ENCODE measurements at places on chromosomes 5 and 9. TPM values are rescaled to one million over a fixed set of nuclear protein-coding genes. Genes with fewer than 3 reads are reported as not detected.

Gene ADCY2
- 28.0 TPM for total RNA-seq

Gene GPR21
- total RNA-seq, result 0.24 TPM

Gene STK32A
- total RNA-seq, result 37.9 TPM

Gene SOWAHA
- not detected for total RNA-seq

Gene SLC6A19
- total RNA-seq, result not detected

GRCh38 chr9:113446323-113446740 is 17.2 kb upstream of the RGS3 start:
- peak; percentile 72 for DNase-seq

DNA sequence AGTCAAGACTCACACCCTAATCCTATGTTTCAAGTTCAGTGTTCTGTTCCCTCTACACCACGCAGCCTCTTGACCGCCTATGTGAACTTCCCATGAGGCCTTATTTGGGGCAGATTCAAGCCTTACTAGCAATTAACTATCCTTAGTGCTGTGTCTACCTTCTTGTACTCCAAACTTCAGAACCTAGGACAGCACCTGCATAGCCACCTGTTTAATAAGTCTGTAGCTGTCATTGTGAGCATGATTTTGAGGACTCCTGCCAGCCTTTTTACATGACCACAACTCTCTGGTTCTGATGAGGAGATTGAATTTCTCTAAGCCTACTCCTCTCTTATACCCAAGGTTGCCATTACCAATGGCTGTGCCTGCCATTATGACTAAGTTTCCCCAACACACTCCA is 50.8 kb upstream of the PCSK1 start:
- peak; percentile 13 for DNase-seq

DNA sequence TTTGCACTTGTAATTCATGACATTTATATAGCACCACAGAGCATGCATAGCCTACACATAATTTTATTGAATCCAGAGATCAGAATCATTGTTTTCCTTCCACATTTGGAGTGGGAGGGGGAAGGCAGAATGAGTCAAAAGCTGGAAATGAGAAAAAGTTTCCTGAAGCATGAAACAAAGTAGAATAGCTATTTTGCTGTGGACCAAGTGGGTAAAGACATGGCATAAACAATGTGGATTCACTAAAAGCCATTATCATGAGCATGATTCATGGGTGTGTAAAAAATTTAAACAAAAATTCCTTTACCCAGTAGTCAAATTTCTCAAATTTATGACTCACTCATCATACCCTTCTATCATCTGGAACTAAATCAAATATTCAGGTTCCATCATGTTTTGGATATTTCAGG is 97.9 kb downstream of the YIPF5 start:
- no peak for DNase-seq

- DNase-seq, result no peak
Measured at GRCh38 chr5:133848341-133848811, 120.0 kb downstream of the C5orf15 start.

- DNase-seq, result peak; percentile 6
Measured at GRCh38 chr5:143896966-143897365, 85.0 kb downstream of the HMHB1 start.

GRCh38 chr5:111774525-111774924 is 17.5 kb upstream of the NREP start:
- DNase-seq, result peak; percentile 20

DNA sequence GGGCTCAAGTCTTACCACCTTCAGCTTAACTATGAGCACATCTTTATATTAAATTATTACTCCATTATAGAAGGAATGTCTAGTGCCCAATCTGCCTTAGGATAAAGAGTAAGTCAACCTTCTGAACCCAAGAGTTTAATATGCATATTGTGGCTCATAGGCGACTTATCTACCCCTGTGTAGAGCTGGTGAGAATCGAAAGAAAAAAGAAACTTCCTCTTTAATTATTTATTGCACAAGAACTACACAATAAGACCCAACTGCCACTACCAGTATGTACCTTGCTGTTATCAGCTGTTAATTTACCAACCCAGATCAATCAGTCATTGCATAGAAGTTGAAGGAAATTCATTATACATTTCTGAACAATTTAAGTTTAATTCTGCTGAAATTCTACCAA is 329.1 kb upstream of the SLC24A2 start:
- no peak for DNase-seq

DNA sequence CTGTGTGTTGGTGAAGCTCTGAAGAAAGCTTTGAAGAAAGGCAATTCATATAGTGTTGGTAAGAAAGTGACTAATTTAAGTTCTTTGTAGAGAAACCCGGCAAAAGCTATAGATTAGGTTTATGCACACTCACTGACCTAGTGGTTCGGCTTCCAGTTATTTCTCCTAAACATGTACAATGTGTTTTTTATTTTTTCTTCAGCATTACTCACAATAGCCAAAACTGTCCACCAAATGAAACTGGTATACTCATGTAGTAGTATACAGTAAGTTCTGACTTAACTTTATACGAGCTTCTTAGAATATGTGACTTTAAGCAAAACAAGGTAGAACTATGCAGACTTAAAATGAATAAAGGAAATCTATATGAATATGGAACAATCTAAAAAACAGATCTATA is 44.8 kb downstream of the PJA2 start:
- no peak for DNase-seq

DNA sequence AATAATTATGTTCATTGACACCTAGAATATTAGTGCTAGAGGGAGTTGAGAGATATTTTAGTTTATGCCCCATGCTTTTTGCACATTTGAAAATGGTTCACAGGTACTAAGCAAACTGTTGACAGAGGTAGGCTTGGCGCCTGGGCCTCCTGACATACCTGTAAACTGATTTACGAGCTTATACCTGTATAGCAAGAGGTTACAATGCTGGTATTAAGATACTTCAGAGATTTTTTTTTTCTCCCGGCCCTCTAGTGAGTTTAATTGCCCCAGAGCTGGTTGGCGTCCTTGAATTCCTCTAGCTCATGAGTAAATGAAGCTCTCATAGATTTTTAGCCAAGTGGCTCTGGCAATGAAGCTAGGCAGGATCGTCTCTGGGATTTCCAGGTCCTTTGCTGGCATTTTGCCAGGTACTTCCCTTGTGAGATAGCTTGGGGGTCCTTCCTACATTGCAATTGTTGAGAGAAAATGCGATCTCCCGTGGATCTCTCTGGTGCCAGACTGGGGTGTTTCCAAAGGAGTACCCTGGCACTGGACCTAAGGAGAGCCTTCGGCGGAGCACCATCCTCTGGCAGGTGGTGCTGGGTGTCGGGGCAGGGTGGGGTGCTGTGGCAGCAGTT is 9.0 kb downstream of the SLC36A1 start:
- no peak for DNase-seq

GRCh38 chr5:132777209-132778069 is at the start of gene SEPTIN8:
Gene SEPTIN8 (minus strand): TSS chr5:132777239. CDS start chr5:132777137, 102 bp downstream.
- DNase-seq, result peak; percentile 22

- no peak for DNase-seq
Measured at GRCh38 chr5:180084638-180085561, 13.3 kb upstream of the RNF130 start.

DNA sequence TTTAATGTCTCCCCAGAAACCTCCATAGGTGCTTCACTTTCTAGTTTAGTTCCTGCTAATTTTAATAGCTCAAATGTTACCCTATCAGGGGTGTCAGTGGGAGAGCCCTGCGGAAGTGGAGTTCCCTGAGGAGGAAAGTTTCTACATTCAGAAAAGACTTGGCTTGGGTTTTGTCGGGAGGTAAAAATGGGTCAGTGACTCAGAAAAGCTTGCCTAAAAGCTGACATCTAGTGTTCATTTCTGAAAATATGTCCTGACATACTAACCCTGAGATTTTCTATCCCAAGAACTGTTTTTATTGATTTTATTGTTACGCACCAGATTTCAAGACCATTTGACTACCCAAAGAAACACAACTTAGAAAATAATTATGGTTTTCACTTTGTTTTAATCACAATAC is 40.9 kb upstream of the GLDC start:
- DNase-seq, result peak; percentile 57

GRCh38 chr9:21615446-21615845 is 133.3 kb upstream of the IFNE start:
- no peak for DNase-seq

GRCh38 chr5:115381911-115382662 is 85.6 kb upstream of the CCDC112 start:
- no peak for DNase-seq

DNA sequence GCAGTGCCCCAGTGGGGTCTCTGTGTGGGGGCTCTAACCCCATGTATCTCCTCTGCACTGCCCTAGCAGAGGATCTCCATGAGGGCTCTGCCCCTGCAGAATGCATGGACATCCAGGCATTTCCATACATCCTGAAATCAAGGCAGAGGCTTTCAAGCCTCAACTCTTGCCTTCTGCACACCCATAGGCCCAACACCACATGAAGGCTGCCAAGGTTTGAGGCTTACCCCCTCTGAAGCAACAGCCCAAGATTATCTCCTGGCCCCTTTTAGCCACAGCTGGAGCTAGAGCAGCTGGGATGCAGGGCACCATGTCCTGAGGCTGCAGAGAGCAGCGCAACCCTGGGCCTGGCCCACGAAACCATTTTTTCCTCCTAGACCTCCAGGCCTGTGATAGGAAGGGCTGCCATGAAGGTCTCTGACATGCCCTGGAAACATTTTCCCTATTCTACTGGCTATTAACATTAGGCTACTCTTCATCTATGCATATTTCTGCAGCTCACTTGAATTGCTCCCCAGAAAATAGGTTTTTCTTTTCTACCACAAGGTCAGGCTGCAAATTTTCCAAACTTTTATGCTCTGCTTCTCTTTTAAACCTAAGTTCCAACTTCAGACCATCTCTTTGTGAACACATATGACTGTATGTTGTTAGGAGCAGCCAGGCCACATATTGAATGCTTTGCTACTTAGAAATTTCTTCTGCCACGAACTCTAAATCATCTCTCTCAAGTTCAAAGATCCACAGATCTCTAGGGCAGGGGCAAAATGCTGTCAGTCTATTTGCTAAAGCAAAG is 18.4 kb downstream of the NR3C1 start:
- DNase-seq, result no peak

- no peak for DNase-seq
Measured at GRCh38 chr5:139669662-139670368, 21.7 kb downstream of the CXXC5 start.

- DNase-seq, result no peak
Measured at GRCh38 chr5:9582406-9582805, 36.5 kb upstream of the SEMA5A start.

DNA sequence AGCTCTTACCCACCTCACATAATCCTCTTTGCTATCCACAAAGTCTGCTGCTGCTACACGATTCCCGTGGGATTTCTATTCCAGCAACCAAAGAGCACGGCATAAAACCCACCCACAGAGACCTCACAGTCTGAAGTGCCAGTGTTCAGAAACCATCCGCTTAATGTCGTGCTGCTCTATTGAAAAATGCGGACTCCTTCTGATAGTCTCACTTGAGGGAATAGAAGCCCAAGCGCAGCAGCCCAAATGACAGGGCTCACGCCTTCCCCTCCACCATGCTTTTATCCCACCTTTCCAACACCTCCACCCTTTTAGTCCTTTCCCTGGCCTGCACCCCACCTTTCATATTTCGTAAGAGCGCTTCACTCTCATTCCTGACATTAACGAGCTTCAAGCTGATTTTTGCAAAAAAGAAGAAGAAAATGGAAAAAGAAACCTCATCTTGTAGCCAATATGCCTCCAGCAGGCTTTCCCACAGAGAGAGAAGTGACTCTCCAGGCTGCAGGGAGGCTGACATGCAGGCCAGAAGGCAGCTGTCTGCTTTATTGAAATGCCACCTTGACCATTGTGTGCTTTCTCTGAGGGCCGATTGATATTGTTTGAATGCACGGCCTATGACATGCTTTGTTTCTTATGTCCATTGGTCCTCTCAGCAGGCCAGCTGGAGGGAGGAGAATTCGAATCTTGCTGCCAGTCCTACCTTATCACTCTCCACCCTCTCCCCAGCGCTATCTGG is 70.6 kb upstream of the PCSK1 start:
- no peak for DNase-seq

DNA sequence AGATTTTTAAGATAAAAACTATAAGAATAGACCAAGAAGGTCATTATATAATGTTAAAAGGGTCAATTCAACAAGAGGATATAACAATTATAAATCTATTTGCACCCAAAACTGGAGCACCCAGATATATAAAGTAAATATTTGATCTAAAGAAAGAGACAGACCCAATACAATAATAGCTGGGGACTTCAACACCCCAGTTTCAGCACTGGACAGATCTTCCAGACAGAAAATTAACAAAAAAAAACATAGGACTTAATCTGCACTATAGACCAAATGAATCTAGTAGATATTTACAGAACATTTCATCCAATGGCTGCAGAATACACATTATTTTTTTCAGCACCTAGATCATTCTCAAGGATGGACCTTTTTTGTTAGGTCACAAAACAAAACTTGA is 331.9 kb downstream of the SPOCK1 start:
- DNase-seq, result no peak

DNA sequence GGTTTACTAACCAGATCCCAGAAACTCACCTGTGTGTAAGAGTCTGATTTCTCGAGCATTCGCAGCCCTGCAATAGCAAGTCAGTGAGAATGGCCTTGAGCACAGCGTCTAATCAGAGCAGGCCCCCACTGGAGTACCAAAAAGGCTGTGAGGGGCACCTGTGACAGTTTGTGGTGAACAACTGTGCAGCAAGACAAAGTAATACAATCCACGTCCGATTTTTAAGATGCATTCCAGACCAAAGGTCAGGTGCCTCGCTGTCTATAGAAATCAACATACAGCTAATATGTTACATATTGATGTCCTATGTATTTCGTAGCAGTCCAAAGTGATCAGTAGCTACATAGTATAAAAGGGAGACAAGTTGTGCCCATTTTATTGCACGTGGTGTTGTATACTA is 55.7 kb upstream of the BOD1 start:
- no peak for DNase-seq

DNA sequence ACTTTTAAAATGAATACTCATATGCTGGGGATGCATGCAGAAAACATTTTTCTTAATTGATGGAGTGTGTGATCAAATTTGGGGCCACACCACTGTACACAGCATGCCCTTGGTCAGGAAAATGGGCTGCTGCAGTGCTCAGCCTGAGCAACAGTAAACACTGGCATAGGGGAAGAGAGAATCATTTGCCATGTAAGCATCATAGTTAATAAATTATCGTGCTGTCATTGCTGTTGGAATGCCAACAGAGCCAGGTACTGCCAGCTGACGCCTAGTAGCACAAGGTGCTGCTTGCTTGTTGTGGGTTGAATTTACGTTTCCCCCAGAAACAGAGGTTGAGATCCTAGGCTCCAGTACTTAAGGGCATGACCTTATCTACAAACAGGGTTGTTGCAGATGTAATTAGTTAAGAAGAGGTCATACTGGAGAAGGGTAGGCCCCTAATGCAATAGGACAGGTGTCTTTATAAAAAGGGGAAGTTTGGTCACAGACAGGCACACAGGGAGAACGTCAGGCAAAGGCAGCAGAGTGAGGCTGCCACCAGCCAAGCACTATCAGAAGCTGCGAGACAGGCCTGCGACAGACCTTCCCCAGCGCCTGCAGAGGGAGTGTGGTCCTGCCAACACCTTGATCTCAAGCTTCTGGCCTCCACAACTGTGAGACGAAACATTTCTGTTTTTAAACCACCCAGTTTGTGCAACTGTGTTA is 25.3 kb downstream of the DAP start:
- no peak for DNase-seq

Measured in SK-MEL-5 (cell line).